ENCODE measurements at places on chromosomes 12 and 14.

GRCh38 chr14:101193845-101194372, 290.4 kb upstream of the RTL1 start:
- no peak for DNase-seq

DNA sequence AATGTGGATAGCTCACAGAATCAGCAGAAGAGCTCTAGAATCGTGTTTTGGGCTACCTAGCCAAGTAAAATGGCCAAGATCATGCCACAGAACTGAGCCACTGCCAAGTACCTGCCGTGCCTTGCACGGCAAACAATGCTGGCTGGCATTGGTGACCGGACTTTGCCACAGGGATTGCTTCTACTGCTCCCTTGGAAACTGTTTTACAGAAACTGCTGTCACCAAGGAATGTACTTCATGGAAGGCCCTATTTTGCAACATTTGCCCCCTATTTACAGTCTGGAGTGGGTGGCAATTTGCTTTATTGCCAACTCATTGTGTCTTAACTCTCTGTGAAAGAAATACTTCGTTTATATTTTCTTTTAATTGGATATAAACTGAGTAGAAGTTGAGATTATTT, 49.0 kb downstream of the BORCS5 start:
- DNase-seq = no peak

GRCh38 chr12:104632724-104633201, 176.0 kb downstream of the CHST11 start:
- no peak for DNase-seq

- DNase-seq = no peak
Observed at GRCh38 chr12:53972152-53972702, 699 bp upstream of the HOXC11 start.

GRCh38 chr12:93638095-93638494, 39.1 kb upstream of the CRADD start:
- DNase-seq = no peak

DNA sequence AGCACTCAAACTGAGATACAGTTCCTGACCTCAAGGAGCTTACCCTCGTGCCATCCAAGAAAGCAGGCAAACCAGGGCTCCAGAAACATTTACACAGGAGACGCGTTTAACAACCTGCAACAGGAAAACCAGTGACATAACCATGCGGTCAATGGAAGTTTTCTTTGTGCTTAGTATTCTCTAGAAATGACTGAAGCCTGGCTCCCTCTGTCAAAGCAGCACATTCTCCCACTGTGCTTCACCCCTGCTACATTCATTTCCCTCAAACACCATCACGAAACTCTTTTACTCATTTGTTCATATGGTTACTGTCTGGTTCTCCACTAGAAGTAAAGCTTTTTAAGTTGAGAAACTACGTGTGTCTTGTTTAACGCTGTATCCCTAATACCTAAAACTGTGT, 161.3 kb upstream of the CCND2 start:
- DNase-seq = no peak

- no peak for DNase-seq
Observed at GRCh38 chr12:24285448-24285847, 336.0 kb upstream of the SOX5 start.

- no peak for DNase-seq
Observed at GRCh38 chr12:131536766-131537165, 174.1 kb upstream of the SFSWAP start.

DNA sequence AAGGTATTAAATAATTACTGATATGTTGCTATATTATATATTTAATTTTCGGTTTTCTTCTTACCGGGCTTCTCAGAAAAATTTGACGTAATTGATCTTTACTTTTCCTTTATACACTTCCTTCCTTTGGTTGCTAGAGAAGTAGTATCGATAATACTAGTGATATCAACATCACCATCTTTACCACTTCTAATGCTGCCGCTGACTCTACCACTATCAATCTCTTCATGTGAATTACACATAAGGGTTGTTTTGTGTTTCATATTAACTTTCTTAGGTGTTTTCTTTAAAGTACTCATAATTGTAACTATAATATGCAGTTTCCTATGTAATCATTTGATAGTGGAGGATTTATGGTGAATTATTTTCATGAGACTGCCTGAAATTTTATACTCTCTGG, 30.9 kb upstream of the KLRF1 start:
- DNase-seq = no peak

GRCh38 chr14:30748343-30748742, 126.0 kb upstream of the COCH start:
- no peak for DNase-seq

DNA sequence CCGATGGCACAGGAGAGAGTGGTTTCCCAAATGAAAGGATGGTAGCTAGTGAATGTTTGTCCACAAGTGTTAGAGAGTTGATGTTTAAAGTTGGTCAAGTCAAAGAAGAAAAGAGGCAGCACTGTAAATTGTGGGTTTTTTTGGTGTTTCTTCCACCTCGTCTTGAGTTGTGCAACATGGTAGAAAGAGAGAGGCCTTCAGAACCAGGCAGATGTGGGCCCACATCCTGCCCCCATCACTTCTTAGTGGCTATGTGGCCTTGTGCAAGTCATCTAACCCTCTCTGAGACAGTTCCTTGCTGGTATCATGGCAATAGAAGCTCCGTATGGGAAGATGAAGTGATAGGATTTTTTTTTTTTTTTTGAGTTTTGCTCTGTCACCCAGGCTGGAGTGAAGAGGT, 60.8 kb downstream of the NDUFA12 start:
- no peak for DNase-seq

- DNase-seq = no peak
Observed at GRCh38 chr12:124490584-124491305, 76.7 kb downstream of the NCOR2 start.

- no peak for DNase-seq
Observed at GRCh38 chr12:52366738-52367485, at the start of gene KRT85. TSS of gene KRT85 (minus strand) at chr12:52367481. CDS start at chr12:52367405, 76 bp downstream.

DNA sequence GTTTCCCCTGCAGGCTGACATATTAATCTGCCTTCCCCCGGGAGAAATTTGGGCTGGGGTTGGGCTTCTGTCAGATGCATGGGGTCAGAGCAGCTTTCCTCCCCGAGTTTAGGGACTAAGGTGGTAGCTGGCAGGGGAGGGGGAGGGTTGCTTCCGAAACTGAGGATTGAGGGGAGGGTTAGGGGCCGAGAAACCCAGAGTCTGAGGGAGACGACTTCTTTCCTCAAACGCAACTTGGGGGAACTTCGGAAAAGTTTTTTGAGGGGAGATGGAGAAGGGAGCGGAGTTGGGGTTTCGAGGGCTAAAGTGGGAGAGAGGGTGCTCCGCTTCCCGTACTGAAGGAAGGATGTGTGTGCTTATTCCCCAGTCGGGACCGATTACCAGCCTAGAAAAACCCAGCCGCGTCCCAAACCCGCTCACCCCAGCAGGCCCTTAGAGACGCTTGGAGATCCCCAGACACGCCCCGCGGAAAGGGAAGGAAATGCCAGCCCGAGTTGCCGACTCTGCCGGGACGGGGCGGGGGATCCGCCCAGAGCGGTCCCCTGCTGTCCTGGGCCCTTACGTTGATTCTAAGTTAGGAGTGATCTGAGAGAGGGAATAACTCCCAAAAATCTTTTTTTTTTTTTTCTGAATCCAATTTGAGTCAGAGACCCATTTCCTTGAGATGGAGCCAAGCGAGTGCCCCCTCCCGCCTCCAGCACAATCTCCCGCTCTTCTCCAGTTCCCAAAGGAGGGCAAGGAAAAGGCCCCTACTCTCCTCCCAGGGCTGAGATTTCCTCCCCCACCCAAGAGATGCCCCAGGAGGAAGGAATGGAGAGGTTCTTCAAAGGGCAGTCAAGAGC, 61.9 kb downstream of the SMUG1 start:
- DNase-seq = no peak

- no peak for DNase-seq
Observed at GRCh38 chr12:39431002-39431796, 11.7 kb downstream of the KIF21A start.

- DNase-seq = no peak
Observed at GRCh38 chr14:93092606-93093556, 22.8 kb downstream of the ITPK1 start.

DNA sequence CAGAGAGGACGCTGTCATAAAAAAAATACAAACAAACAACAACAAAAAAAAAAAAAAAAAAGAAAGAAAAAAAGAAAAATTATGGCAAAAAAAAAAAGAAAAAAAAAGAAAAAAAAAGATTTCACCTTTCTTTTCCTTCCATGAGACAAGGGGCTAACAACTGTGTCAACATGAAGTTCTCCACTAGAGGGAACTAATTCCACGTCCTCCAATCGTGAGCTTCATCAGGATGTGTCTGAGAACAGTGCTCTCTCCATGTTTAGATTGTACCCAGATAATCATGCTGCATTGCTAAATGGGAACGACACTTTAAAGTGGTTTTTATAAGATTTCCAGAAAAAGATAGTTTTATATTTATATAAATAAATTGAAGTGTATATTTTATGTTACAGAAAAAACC, 96.2 kb upstream of the PTPRB start:
- no peak for DNase-seq

- no peak for DNase-seq
Observed at GRCh38 chr14:24179961-24180796, 8.3 kb downstream of the REC8 start.
